ENCODE measurements at places on chromosomes 1 and 21.

DNA sequence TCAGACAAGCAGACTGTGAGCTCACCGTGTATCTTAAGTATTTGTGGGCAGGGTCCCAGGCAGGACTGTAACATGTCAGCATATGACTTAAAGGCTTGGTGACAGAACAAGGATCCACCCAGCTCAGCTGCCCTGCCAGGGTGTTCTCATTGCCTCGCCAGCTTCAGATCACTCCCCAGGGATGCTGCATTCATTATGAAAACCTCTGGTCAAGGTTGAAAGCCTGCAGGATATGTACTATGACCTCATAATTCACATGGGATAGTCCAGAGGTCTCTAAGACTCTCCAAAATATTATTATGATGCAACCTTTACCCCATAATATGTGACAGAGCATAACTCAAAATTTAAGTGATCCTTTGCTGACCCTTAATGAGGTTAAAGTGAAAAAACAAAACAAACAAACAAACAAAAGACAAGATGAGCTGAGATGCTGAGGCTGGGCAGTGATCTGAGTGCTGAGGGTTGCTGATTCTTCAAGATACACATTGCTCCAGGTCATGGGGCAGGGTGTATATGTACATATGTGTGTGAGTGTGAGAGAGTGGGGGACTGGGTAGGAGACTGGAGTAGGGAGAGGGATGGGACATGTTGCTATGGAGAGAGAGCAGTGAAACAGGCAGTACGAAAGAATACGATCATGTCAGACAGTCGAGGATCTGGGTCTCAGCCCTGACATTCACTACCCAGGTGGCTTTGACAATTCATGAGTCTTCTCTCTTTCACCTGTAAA is 98.8 kb upstream of the DUSP10 start:
- no peak for DNase-seq

GRCh38 chr1:30805304-30806003 is 47.9 kb upstream of the LAPTM5 start:
- no peak for DNase-seq

DNA sequence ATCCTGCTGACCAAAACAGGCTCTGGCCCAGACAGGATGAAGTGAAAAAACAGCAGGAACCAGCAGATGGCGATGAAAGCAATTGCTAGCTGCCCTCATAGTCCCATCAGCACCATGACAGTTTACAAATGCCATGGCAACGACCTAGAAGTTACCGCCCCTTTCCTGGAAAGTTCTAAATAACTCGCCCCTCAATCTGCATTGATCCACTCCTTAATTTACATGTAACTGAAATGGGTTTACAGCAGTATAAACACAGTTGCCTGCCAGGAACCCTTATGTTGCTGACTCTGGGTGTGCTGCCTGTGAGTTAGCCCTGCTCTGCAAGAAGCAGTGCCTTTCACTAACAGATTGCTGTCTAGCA is 65.5 kb upstream of the CR1L start:
- peak; percentile 8 for DNase-seq

- DNase-seq: no peak
These were observed 89.3 kb downstream of the ASH1L start for GRCh38 chr1:155473151-155473821.

GRCh38 chr1:23561813-23562100 is 2.5 kb upstream of the ID3 start:
- DNase-seq: no peak

Measured in SW 1271 (cell line).